Activated T-helper 1 cell treated with anti-CD3 and anti-CD28 coated beads, Interleukin-12 subunit alpha, Interleukin-12 subunit beta, Interleukin-2, Interleukin-4 antibody, amounts not matched to agents 30 ng/mL and 10 ng/mL and 1 ng/mL, durations not matched to agents 14 hours and 24 hours and 36 hours (primary cell): ENCODE measurements at places on chromosomes 2 and 18.

DNA sequence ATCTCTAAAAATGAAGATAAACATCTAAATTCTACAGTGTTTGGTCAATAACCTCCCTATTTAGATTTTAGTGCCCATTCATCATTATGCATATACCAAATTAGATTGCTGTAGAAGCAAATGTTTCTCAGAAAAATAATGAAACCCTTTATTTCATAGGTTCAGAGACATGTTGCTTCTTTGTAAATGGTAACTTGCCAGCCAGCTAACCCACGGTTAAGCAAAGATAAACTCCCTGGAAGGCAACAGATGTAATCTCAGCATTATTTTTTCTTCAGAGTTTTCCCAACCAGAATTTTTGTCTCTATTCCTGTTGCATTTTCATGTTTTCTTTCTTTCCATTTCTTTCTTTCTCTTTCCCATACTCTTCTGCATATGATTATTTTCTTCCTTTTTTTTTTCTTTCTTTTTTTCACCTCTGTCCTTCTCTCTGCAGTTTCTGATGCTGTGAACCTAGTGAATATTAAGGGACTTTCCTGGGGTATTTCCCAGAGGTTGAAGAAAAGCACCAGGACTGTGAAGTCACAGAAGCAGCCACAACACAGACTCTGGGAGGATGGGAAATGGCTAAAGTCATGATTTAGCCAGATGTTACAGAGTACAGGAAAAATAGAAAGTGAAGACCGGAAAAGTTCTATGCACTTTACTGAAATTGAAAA is 50.0 kb upstream of the DSG1 start:
- no peaks in the 10 kb centered on the region for H3K4me1 ChIP-seq
- H3K27ac ChIP-seq = no peak overlapping the region
- no peaks in the 10 kb centered on the region for H3K36me3 ChIP-seq

DNA sequence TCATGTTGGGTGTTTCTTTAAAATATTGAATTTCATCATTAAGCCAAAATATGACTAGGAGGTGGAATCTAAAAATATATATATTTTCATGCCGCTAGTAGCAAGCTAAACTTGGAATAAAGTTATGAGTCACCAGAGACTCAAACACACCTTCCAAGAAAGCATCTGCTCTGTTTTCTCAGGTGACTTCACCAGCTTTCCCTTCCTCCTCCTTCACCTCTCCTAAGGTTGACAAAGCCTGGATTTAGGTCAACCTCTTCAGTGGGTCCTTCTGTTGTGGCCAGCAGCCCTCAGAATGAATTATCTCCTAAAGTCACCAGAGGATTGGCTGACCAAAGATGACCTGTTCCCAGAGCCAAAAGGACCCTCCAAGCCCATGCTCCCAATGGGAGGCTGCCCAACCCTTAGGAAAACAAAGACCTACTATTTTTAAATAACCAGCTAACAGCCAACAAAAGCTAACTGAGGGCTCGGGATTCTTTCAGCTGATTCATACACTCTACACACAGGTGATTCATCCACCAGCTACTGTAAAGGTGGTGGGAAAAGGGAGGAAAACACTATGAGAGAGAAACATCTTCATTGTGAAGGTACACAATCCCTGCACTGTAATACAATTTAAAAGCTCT is 113.9 kb downstream of the MYO5B start:
- no peaks in the 10 kb centered on the region for H3K27me3 ChIP-seq
- H3K4me1 ChIP-seq = no peaks in the 10 kb centered on the region
- DNase-seq = no peak
- H3K4me3 ChIP-seq = no peak overlapping the region

- H3K4me3 ChIP-seq = no peak overlapping the region
- H3K27me3 ChIP-seq = no peaks in the 10 kb centered on the region
- no peak overlapping the region for H3K27ac ChIP-seq
- H3K36me3 ChIP-seq = peaks cover 7% of the 10 kb centered on the region
- no peak for DNase-seq
- peaks cover 17% of the 10 kb centered on the region for H3K4me1 ChIP-seq
Observed at GRCh38 chr2:135525786-135526185, 5.2 kb downstream of the ZRANB3 start.

- peaks cover 10% of the 10 kb centered on the region for H3K4me1 ChIP-seq
- no peak overlapping the region for H3K4me3 ChIP-seq
- H3K27me3 ChIP-seq = peaks cover 8% of the 10 kb centered on the region
- no peaks in the 10 kb centered on the region for H3K36me3 ChIP-seq
- H3K27ac ChIP-seq = no peak overlapping the region
Observed at GRCh38 chr2:216679658-216680024, 15.7 kb downstream of the IGFBP5 start.

- peaks cover 15% of the 10 kb centered on the region for H3K27me3 ChIP-seq
- DNase-seq = no peak
- H3K4me3 ChIP-seq = no peak overlapping the region
- no peak overlapping the region for H3K27ac ChIP-seq
- no peaks in the 10 kb centered on the region for H3K4me1 ChIP-seq
Observed at GRCh38 chr18:31102941-31103340, 720 bp upstream of the DSC2 start.

GRCh38 chr18:35862119-35862640 is 110.3 kb upstream of the RMP24 start:
- H3K36me3 ChIP-seq = no peaks in the 10 kb centered on the region
- no peaks in the 10 kb centered on the region for H3K4me1 ChIP-seq
- H3K27me3 ChIP-seq = no peaks in the 10 kb centered on the region
- no peak for DNase-seq
- no peak overlapping the region for H3K27ac ChIP-seq

DNA sequence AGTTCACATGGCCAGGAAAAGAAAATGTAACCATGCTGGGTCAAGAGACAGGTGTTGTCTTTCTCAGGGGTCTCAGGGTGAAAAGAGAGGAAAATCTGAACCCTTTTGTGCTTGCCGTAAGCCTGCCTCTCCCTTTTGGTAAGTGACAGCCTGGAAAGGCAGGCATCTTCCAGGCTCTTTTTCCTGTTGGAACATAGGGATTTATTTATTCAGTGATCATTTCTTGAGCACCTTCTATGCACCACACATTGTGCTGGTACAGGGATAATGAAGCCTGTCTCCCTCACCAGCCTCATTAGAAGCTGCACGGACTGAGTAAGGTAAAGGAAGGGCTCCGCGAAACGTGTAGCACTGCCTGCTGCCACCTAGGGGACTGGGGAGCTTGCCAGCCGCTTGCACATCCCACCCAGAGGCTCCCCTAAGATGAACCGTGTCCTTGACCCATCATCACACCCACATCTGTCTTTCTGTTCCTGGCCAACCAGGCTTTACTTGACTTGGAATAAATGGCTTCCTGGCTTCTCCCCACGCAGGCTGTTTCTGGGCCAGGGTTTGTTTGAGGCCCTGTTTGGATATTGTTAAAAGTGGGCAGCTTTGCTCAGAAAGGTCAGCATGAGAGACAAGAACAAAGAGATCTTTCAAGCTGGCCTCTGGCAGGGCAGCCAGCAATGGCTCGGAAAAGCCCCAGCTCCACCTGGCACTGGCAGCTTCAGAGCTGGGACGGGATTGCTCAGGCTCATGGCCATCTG is 73.3 kb upstream of the MCFD2 start:
- H3K4me3 ChIP-seq = no peak overlapping the region
- no peaks in the 10 kb centered on the region for H3K27me3 ChIP-seq
- peaks cover 30% of the 10 kb centered on the region for H3K4me1 ChIP-seq
- H3K36me3 ChIP-seq = peaks cover 18% of the 10 kb centered on the region
- H3K27ac ChIP-seq = no peak overlapping the region

- no peaks in the 10 kb centered on the region for H3K27me3 ChIP-seq
- no peak overlapping the region for H3K27ac ChIP-seq
- H3K4me1 ChIP-seq = no peaks in the 10 kb centered on the region
- DNase-seq = no peak
Observed at GRCh38 chr18:1965541-1965940, 605.8 kb downstream of the METTL4 start.

DNA sequence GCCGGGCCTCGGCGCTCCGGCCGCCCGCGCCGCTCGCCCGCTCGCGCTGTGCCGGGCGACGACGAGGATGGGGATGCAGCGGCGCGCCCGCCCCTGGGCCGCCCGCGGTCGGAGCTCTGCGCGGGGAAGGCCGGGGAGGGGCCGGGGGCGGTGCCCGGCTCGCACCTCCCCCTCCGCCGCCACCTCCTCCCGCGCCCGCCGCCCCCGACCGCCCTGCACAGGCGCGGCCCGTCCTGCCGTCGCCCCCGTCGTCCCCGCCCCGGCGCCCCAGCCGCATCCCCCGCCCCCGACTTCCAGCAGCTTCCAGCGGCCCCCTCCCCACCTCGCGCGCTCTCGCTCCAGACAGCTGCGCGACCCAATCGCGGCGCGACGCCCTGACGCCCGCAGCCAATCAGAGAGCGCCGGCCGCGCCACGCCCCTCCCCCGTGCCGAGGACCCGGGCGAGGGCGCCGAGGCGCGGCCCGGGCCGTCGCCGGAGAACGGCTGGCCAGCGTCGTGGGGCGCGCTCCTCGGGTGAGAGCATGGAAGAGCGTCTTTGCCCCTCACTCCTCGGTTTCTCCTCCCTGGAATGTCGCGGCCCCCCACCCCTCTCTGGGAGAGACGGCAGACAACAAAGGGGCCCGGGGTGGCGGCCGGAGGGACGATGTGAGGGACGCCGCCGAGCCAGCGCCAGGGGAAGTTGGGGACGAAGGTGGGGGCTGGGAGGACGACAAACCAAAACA is at the start of gene MBOAT2:
TSS of gene MBOAT2 (minus strand) at position 69 of the 722 bp plus-strand sequence. CDS start 70 bp downstream, outside the sequence.
- peak within 1 kb of the TSS; percentile 84 for H3K4me3 ChIP-seq
- no peaks in the 10 kb centered on the region for H3K36me3 ChIP-seq
- H3K4me1 ChIP-seq = peaks cover 23% of the 10 kb centered on the region
- H3K27ac ChIP-seq = peak within 1 kb of the TSS; percentile 65

GRCh38 chr2:110101280-110101844 is 14.3 kb downstream of the MALL start:
- DNase-seq = no peak
- no peaks in the 10 kb centered on the region for H3K36me3 ChIP-seq
- H3K27ac ChIP-seq = no peak overlapping the region
- H3K27me3 ChIP-seq = peaks cover 10% of the 10 kb centered on the region
- peaks cover 14% of the 10 kb centered on the region for H3K4me1 ChIP-seq
